T-helper 2 cell (primary cell): ENCODE measurements at places on chromosomes 12 and 14.

DNA sequence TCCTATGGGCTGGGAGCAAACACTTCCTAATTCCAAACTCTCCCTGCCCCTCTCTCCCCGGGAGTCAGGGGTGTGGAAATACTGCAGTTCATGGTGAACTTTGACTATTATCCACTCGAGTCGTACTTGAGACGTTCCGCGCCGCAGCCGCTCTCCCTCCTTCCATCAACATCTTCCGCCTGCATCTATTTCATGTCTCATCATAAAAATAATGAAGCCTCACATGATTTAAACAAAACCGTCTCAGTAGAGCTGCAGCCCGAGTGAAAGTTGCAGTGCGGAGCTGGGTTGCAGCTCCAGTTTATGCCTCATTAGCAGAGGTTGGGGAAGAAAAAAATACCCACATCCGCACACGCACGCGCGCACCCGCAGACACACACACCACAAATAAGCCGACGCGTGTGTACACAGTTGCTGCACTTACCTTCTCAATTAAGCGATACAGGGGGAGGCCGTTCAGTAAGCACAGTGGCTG, 283 bp downstream of the LMO3 start:
- DNase-seq: no peak

- no peak for DNase-seq
Measured at GRCh38 chr14:54299410-54300363, 97.1 kb upstream of the CDKN3 start.

DNA sequence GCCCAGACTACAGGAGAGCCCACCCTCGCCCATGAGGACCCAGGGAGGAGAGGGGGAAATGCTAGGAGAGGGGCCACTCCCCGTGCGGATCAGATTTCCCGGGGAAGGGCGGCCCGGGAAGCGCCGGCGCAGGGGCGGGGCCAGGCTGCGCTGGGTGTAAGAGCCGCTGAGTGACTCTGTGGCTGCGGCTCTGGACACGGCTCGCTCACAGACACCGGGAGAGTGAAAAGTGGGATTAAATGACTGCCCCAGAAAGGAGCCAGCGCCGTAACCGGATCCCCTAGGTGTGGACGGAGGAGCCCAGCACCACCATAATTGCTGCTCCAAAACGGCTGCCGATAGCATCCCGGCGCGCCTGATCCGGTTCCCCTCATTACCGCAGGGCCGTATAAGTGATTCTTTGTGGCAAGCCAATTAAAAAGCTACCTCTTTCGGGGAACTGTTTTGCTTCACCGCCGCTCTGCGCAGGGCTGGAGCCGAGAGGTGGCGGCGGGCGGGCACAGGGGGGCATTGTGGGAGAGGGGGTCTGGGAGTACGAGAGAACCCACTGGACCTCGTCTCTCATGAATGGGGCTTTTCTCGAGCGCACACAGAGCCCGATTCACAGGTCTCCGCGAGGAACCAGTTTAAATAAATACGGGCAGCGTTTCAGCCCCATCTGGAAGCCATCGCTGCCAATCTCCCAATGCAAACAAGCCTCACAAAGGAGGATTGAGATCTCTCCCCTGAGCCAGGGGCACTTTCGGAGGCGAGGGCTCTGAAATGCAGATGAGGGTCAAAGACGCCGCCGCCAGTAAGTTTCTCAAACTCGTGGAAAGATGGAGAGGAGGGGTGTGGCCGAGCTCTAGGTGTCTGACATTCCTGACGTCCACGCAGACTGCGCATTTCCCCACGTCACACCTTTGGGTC, 2.5 kb downstream of the COL2A1 start:
- DNase-seq: no peak

- DNase-seq: no peak
Measured at GRCh38 chr14:103190741-103191140, 67.5 kb downstream of the TNFAIP2 start.

GRCh38 chr12:106247674-106248311, at the start of gene CKAP4:
Gene CKAP4 (minus strand): TSS chr12:106248020. CDS start chr12:106247851, 169 bp downstream.
- peak; percentile 30 for DNase-seq

DNA sequence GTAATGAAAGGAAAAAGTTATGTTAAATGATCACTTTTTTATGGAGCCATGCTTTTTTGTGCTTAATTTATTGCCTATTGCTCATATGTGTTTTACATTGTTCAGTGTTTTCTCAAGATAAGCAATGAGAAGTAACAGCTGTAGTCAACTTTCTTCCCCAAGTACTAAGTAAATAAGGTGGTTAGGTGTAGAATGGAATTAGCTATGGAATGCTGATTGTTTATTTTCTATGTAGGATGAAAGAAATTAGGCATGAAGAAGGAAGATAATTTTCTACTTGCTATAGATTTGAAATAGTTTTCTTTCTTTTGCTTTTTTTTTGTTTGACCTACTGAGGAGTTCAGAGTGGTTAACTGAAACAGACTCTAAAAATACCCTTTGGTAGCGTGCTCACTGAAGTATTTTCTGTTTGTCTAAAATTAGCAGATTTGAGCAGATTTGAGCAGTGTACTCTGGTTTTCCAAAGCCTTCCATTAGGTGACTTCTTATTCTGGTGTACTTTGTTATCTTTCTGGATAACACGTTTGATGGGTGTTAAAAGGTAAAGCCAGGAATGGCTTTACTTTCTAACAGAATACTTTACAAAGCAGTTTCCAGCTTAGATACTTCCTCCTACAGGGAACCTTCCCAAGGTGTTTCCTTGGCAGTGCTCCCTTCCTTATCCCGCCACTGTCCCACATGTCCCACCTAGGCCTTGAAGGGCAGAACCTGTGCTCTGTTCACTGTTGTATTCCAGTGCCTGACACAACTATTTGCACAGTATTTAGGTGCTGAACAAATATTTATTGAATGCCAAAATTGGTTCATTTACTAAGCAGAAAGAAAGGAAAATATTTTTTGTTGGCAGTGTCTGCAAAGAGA, 56.0 kb downstream of the RASSF3 start:
- DNase-seq: no peak

- DNase-seq: no peak
Measured at GRCh38 chr12:125243811-125244210, 178.6 kb downstream of the AACS start.

DNA sequence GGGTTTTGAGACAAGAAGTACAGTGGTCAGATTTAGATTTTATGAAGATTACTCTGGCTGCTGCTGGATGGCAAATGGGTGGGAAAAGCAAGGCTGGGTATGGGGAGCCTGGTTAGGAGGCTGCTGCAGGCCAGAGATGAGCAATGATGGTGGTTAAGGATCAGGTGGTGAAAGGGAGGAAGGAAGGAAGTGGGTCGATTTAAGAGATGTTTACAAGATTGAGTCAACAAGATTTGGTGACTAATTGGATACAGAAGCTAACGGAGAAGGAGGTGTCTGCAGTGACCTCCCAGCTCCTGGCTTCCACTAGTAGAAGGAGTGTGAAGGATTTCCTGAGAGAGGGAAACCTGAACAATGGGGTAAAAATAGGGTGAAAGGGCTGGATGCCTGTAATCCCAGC, 18.7 kb downstream of the NOS1 start:
- no peak for DNase-seq

DNA sequence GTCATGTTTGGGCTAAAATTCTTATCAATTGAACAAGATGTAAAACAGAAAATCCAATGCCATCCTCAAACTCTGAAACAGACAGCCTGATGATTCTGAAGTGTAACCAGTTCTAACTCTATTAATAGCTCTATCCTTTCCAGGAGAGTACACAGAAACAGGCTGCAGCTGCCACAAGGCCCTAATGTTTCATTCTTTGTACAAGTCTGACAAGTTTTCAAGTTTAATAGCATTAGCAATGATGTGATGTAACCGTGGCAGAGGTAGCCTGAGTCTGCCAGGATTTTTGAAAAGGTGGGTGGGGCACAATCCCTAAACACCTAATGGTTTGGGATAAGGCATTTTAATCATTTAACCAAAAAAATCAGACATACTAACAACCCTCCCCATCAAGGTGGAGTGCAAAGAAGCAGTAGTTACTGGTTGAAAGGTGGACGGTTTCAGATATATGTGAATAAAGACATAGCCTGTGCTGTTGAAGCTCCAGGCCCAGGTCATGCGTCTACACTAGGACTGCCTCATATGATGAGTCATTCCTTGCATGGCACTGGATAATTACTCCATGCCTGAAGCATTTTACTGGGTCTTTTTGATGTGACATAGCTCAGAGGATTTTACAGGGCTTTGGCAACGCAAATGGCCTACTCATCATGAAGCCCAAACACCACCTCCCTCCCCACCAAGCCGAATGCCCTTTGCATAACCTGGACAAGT, 145.1 kb upstream of the GRIP1 start:
- no peak for DNase-seq

- no peak for DNase-seq
Measured at GRCh38 chr12:120965534-120966091, 12.7 kb upstream of the HNF1A start.

DNA sequence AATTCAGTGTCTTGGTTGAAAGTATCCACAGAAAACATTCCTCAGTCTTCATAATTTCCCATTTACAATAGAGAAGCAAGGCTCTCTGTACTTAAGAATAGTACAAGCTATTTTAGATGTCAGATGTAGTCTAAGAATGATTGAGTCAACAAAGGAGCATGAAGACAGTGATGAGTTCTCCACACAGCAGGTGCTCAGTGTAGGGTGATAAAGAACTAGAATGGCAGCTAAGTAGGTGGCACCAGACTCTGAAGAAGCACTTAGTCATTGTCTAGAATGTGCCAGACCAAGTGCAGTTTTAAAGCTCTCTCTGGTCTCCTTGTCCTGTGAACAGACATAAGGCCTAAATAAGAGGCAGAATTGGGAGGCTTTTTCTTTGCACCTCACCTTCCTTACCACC, 504.6 kb downstream of the NRXN3 start:
- DNase-seq: no peak
